ENCODE measurements at places on chromosomes 11 and 22. TPM values are rescaled to one million over a fixed set of nuclear protein-coding genes. Genes with fewer than 3 reads are reported as not detected.

- no peak for DNase-seq
Measured at GRCh38 chr11:76181371-76181770, 24.9 kb downstream of the WNT11 start.

DNA sequence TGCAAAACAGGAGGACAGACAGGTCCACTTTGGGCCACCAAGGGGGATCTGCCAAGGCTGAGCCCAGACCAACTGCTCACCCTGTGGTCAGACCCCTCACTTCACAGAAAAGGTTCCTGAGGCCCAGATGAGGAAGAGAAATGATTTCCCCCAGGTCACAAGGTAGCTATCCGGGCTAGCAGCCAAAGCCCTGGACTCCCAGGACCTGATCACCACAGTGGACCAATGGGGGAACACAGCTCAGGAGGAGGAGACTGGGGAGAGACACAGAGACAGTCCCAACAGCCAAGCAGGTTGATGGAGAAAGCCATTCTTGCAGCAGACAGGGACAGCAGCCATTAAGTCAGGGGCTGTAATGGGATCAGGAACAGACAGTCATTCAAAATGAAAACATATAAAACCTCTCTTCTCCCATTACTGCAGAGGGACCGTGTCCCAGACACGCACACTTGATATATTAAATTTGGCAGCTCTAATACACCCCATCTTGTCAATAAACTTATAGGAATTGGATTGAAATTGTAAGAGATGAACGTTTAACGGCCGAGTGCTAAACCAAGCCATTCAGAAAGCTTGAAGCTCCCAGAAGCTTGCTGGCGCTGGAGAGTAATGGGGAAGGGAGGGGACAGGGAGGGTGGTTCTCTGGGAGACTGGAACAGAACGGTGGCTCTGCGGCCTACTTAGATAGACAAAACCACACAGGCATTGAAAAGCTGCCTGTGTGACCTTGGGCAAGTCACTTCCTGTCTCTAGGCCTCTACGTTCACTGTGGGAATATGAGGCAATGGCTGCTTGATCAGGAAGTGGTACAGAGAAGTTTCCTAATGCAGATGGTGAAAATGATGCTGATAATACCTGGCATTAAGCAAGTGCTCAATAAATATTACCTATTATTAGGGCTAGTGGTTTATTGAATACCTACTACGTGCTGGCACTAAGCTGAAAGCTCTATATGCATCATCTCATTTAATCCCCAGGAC is 16.0 kb downstream of the ZMAT5 start:
- DNase-seq: no peak

GRCh38 chr11:9619004-9619403 is 44.9 kb upstream of the SWAP70 start:
- DNase-seq: no peak

DNA sequence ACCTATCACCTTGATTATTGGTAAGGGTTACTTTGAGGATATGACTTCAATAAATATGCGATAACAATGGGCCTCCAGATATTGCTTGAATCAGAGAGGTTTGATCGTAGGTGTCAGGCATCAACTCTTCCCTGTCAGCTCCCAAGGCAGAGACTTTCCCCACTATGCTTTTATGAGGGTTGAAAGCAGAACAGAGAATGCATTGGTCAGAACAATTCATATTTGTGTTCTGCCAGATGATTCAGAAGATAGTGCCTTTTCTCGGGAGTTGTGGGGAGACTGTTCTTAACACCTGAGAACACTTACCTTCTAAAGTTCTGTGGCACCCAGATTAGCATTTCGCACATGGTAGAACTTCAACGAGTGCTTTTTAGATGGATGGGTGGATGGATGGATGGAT is 386.3 kb upstream of the CADM1 start:
- DNase-seq: peak; percentile 80

DNA sequence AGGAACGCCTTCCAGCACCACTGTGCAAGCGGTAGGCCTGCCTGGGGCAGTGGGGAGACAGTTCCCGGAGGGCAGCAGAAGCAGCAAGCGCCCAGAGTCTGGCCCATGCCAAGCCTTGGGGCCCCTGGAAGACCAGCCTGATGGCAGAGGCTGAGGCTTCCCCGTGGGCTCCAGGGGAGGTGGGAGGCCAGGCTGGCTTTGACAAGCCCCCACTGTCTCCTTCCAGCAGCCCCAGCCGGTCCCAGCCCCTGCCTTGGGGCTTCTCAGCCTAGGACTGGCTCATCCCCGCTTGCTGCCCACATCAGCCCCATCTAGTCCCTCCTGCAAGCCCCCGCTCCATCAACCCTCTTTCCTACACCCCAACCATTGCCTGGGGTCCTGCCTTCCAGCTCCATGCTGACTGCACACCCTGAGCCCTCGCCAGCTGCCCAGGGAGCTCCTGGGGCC is 46.7 kb downstream of the IGF2 start:
- DNase-seq: no peak

DNA sequence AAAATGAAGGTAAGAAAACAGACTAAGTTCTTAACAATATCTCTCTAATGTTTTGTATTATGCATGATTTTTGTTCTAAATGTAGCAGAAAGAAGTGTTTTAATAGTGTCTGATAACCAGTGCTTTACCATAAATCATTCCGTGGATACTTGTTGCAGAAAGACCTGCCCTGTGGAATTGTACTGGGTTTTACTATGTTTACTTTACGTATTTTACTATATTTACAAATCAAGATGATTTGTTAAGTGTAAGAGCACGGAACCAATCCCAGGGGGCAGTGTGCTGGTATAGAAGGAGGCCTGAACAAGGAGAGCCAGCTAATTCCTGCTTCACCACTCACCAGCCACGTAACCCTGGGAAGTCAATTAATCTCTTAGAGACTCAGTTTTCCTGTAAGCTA is 1.4 kb downstream of the HTR3B start:
- DNase-seq: no peak

DNA sequence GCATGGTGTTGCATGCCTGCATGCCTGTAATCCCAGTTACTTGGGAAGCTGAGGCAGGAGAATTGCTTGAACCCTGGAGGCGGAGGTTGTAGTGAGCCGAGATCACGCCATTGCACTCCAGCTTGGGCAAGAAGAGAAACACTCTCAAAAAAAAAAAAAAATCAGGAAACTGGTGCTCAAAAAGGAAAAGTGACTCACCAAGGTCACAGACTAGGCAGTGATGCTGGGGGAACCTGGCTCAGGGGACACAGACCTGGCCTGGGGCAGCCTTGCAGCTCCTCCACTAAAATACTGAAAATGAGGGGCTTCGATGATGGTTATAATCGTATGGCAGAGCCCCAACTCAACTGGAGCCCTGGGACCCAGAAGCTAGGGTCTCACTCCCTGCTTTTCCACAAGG is 8.1 kb upstream of the SLC35E4 start:
- DNase-seq: no peak

DNA sequence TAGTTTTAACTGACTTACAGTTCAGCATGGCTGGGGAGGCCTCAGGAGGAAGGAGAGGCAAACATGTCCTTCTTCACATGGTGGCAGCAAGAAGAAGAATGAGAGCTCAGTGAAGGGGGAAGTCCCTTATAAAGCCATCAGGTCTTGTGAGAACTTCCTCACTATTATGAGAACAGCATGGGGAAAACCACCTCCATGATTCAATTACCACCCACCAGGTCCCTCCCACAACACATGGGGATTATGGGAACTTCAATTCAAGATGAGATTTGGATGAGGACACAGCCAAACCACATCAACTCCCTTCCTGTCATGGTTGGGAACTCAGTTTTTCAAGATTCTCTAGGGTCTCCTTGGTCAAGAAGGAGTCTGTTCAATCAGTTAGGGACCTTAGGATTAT is 432.9 kb upstream of the CNTN5 start:
- DNase-seq: no peak

GRCh38 chr11:78181185-78181584 is 7.2 kb downstream of the KCTD21 start:
- no peak for DNase-seq

- DNase-seq: no peak
Measured at GRCh38 chr11:28770806-28771205, 662.6 kb downstream of the METTL15 start.

DNA sequence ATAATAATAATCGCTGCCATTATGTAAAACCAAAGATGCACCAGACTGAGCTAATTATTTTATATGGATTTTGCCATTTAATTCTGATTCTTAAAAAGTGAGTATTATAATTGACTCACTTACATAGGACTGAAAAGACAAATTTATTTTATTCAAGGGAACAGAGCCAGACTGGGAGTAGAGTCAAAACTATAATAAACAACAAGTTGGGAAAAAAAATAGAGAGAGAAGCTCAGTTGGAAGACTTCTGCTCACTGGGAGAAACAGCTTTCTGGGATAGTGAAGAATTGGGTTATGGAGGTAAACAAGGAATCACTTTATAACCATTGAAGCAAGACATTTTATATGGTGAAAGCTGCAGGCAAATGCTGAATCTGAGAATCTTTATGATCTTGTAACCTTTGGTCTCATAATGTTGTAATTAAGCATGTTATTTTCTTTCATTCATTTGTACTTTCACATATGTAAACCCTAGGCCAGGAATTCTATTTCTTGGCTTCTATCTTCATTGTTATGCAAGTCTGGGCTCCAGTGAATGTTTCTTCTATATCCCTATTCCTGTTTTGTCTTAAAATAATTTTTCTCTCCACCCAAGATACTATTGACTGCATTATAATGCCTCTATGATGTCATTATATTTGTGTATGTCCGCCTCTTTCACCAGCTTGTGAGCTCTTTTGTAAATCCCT is 725.3 kb upstream of the CCDC179 start:
- DNase-seq: no peak

GRCh38 chr11:113818426-113818825 is 38.8 kb downstream of the CLDN25 start:
- DNase-seq: no peak

DNA sequence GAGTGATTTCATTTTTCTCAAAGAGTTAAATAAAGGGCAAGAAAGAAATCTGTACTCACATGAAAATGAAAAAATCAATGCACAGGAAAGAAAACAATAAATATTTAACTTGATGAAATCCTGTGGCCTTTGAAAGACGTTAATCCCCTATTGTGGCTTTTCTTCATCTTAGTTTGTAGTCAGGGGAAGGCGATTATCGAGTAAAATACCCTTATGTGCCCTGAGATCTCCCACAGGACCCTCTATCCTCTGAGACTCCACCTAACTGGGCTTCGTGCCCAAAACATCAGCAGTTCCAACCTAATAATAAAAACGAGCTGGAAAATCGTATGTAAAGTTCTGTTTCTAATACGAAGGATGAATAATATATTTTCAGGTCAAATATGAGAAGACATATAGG is 208.2 kb upstream of the ZC3H12C start:
- no peak for DNase-seq

- DNase-seq: peak; percentile 24
Measured at GRCh38 chr11:12421386-12421785, 44.0 kb downstream of the PARVA start.

The B4GALNT4 gene
- total RNA-seq: 5.1 TPM

The GLYATL1 gene
- total RNA-seq: not detected

The TMA7B gene
- not detected for total RNA-seq

The CD3D gene
- not detected for total RNA-seq

The FAM180B gene
- 0.80 TPM for total RNA-seq

The TXNRD2 gene
- 24.1 TPM for total RNA-seq

The ELFN2 gene
- 0.17 TPM for total RNA-seq

All from esophagus muscularis mucosa (tissue), 4 donors.